ENCODE measurements at places on chromosomes 1 and 21. TPM values are rescaled to one million over a fixed set of nuclear protein-coding genes. Genes with fewer than 3 reads are reported as not detected.

Gene BECN2
- not detected for polyA plus RNA-seq

Gene CGN
- polyA plus RNA-seq: 11.8 TPM

Gene ECE1
- polyA plus RNA-seq: 10.4 TPM

Gene BEST4
- 1.5 TPM for polyA plus RNA-seq

Gene PLPPR4
- polyA plus RNA-seq: 0.99 TPM

Gene FAM151A
- not detected for polyA plus RNA-seq

Gene CDK18
- 17.3 TPM for polyA plus RNA-seq

Gene DENND2D
- 2.5 TPM for polyA plus RNA-seq

Gene CC2D1B
- polyA plus RNA-seq: 6.0 TPM

Gene LRRC53
- polyA plus RNA-seq: not detected

Gene CHRM3
- polyA plus RNA-seq: 4.3 TPM

Gene HTR1D
- 2.1 TPM for polyA plus RNA-seq

Gene UBXN10
- 0.27 TPM for polyA plus RNA-seq

Gene MATN1
- 0.21 TPM for polyA plus RNA-seq

Gene ADCY10
- not detected for polyA plus RNA-seq

Gene ATF3
- polyA plus RNA-seq: 12.6 TPM

Gene KLHL17
- 17.8 TPM for polyA plus RNA-seq

Gene KCNE2
- 0.49 TPM for polyA plus RNA-seq

Gene PDE4B
- 14.0 TPM for polyA plus RNA-seq

Gene NADK
- polyA plus RNA-seq: 47.2 TPM

Gene CNKSR1
- polyA plus RNA-seq: 9.8 TPM

Gene EXO5
- 4.4 TPM for polyA plus RNA-seq

Gene TCHH
- polyA plus RNA-seq: 0.42 TPM

Gene UQCRH
- 1,330 TPM for polyA plus RNA-seq

Gene KCNA2
- 0.17 TPM for polyA plus RNA-seq

Gene CD84
- not detected for polyA plus RNA-seq

Gene LMOD1
- 1.0 TPM for polyA plus RNA-seq

Gene S100A16
- 13.0 TPM for polyA plus RNA-seq

Gene GPR25
- polyA plus RNA-seq: not detected

Gene CFHR4
- not detected for polyA plus RNA-seq

Gene CYYR1
- polyA plus RNA-seq: 25.1 TPM

Gene CFAP107
- polyA plus RNA-seq: not detected

Gene GPR37L1
- polyA plus RNA-seq: 0.19 TPM

Gene FGR
- 0.42 TPM for polyA plus RNA-seq

Gene DISC1
- 2.1 TPM for polyA plus RNA-seq

Gene BARHL2
- not detected for polyA plus RNA-seq

Gene OR2T35
- polyA plus RNA-seq: not detected

Gene LDLRAP1
- polyA plus RNA-seq: 9.6 TPM

Gene RPRD2
- polyA plus RNA-seq: 12.7 TPM

Gene KCNK1
- polyA plus RNA-seq: 12.1 TPM

Gene AQP10
- polyA plus RNA-seq: not detected

Gene KRTAP19-4
- polyA plus RNA-seq: not detected

Gene DENND2C
- polyA plus RNA-seq: 4.9 TPM

Gene CENPL
- 13.6 TPM for polyA plus RNA-seq

Gene LORICRIN
- 0.24 TPM for polyA plus RNA-seq

Gene LRRC8C
- polyA plus RNA-seq: 0.89 TPM

Gene OVAAL
- not detected for polyA plus RNA-seq

Gene LCE3A
- not detected for polyA plus RNA-seq

Gene PALMD
- not detected for polyA plus RNA-seq

Gene HES3
- polyA plus RNA-seq: 7.7 TPM

Gene GUCA2A
- not detected for polyA plus RNA-seq

Gene SAMD11
- 0.40 TPM for polyA plus RNA-seq

Gene TMPRSS2
- polyA plus RNA-seq: 1.6 TPM

All from GM23338 (cell line).